Natural killer cell treated with Interleukin-12 subunit alpha and Interleukin-12 subunit beta and Interleukin-15 and Interleukin-18, amount 100 ng/mL, for 72 hours (primary cell): ENCODE measurements at places on chromosomes 6 and 20.

GRCh38 chr6:79377047-79377446 lies 142.6 kb upstream of the HMGN3 start:
- DNase-seq: no peak

DNA sequence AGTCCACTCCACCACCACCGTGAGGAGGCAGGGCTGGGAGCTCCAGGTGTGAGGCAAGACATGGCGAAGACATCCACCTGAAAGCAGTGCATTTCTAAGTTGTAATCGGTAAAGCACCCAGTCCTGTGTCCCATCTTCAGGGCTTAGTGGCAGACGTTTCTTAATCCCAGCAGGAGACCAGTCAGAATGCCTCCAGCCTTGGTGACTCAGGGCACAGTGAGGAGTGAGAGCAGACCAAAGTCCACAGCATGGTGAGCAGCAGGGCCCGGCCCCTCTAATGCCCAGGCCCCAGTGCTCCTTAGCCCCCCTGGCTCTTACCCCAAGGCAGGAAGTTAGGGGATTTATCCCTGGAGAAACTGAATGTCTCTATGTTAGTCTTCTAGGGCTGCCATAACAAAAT lies 183.9 kb downstream of the SYNDIG1 start:
- DNase-seq: no peak

DNA sequence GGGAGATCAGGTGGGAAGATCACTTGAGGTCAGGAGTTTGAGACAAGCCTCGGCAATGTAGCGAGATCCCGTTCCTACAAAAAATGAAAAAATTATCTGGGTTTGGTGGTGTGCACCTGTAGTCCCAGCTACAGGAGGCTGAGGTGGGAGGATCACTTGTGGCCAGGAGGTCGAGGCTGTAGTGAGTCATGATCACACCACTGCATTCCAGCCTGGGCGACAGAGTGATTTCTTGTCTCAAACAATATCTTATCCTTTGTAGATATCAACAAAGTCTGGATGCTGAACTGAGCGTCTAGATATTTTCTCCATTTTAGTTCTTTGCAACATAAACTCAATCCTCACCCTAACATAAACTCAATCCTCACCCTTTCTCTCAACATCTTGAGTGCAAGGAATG lies 197.6 kb downstream of the DTNBP1 start:
- DNase-seq: no peak

- no peak for DNase-seq
Measured at GRCh38 chr6:129451187-129451586, 258.8 kb downstream of the ARHGAP18 start.

DNA sequence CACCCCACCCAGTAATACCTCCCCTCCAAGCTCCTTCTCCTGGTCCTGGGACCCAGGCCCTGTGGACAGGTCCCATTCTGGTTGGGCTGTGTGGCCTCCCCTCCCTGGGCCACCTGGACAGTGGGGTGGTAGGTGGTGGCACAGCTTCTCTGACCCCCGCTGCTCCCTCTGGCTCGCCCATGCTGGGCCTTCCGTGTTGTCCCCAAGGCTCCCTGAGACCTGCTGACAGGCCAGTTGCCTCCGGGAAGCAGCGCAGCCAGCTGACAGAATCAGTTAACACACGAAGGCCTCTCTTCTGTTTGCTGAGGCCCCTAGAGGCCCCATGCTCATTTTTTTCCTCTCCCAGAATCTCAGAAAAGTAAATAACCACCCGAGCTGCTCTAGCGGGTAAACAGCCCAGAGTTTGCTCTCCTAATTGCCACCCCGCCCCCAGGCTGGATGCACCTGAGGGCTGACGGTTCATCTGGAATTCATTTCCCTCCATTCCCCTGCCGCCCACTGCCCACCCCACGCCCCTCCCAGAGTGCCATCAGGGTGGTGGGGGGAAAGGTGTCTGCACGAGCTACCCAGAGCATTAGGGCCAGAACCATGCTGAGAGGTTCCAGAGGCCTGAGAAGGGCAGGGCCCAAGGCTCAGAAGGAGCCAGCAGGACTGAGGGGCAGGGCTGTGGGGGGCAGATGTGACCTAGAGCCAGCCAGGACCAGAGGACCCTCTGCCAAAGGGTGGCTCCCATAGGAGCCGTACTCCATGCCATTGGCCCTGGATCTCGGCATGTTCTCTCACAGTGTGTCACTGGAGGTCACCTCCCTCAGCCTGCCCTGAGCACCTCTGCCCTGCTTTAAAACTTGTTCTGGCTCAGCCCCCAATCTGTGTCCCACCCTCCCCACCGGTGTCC lies 157.5 kb downstream of the GRM4 start:
- DNase-seq: no peak

DNA sequence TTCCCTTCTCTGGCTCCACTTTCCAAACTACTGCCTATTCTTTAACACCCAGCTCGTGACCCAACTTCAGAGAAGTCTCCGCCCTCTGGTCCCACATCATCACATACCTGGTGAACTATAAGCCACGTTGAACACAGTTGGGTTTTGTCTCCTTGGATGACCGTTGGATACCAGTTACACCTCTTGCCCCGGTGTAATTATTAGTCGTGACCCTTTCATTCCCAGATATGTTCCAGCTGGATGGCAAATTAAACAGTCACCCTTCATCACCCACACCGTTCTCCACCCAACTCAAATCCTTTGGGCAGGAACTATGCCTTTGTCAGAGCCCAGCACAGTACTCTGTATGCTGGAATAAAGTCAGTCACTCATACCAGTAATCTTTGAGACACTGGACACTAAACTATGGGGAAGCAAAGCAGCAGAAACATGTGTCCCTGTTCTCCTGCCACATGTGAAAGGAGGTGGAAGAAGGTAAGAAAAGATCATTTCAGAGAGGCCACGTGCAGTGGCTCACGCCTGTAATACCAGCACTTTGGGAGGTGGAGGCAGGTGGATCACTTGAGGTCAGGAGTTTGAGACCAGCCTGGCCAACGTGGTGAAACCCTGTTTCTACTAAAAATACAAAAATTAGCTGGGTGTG lies 22.5 kb downstream of the PLAGL2 start:
- no peak for DNase-seq

DNA sequence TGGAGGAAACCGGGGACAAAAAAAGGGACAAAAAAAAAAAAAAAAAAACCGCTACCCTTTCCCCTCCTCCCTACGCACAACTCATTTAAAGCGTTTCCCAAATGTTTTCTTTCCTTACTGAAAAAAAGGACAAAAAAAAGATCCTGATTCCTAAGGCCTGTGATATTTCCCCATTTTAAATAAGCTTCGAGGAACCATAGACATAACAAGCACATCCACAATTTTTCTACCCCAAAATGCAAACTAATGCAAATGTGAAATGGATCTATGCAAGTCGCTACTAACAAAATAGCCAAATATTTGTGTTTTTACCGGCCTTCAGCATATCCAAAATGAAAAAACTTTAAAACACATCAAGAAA lies 1.4 kb upstream of the ZNF217 start:
- no peak for DNase-seq

DNA sequence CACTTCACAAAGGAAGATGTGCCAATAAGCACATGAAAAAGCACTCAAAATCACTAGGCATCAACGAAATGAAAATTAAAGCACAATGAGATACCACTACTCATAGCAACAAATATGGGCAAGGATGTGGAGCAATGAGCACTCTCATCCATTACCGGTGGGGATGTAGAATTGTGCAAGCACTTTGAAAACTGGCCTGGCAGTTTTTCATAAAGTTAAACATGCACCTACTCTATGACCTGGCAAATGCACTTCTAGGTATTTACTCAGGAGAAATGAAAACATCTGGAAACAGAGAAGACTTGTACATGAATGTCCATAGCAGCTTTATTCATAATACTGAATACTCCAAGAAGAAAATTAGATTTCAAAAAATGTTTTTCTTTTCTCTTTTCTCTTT lies 34.1 kb upstream of the TMEM14A start:
- no peak for DNase-seq

- no peak for DNase-seq
Measured at GRCh38 chr6:108689272-108690161, 128.8 kb downstream of the FOXO3 start.

- DNase-seq: no peak
Measured at GRCh38 chr20:46681032-46681854, 8.0 kb downstream of the TP53RK start.

DNA sequence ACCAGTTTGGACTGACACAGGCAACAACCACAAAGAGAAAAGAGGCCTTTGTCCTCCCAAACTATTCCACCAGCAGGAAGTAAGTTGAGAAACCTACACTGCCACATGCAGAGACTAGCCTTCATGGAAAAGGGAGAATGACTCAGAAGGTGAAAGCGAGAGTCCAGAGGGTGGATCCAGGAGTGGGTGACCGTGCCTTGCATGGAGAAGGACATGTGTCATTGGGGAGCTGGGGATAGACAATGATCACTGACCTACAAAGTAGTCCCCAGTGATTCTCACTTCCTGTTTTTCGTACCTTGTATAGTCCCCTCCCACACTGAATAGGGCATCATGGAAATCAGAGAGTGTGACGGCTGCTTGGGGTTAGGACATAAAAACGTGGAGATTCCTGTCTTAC lies 91.9 kb downstream of the MYLK4 start:
- no peak for DNase-seq

DNA sequence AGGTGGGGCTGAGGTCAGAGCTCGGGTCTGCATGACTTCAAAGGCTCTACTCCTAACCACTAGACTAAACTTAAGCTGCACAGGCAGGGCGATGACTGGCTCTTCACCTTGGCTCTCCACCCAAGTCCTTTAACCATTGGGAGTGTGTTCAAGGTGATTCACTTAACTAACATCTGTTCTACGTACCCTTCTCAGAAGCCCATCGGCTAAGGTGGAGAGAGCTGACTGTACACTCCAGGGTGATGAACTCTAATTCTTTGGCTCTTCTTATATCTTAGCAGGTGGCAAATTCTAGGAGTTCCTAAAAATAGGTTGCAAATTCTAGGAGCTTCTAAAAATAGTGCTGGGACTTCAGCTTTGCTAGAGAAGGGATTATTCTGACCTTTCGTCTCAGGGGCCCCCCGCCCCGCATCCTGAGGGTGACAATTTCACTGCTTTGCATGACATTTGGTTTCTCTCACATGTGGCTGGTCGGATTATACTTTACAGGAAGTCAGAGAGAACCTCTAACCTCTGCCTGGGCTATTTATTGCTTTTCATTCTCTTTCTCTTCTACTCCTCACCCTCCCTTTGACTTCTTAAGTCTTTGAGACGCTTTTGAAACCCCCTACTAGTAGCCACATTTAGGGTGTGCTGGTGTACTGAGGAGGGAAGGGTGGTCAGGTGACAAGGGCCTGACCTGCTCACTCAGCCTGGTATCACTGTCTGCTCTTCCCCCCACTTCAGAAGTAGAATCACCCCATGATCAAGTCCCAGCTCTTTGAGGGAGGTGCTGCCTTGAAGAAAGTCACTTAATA lies 55.5 kb downstream of the PRDM1 start:
- no peak for DNase-seq

- DNase-seq: no peak
Measured at GRCh38 chr20:61683721-61684120, 382.0 kb downstream of the TAF4 start.

DNA sequence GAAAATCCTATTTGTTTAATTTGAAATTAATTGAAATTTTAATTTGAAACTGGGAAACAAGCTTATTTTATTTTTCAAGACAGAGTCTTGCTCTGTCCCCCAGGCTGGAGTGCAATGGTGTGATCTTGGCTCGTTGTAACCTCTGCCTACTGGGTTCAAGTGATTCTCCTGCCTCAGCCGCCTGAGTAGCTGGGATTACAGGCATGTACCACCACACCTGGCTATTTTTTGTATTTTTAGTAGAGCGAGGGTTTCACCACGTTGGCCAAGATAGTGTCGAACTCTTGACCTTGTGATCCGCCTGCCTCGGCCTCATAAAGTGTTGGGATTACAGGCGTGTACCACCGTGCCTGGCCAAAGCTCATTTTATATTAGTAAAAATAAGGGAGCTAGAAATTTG lies 4.2 kb downstream of the SRSF3 start:
- DNase-seq: no peak

DNA sequence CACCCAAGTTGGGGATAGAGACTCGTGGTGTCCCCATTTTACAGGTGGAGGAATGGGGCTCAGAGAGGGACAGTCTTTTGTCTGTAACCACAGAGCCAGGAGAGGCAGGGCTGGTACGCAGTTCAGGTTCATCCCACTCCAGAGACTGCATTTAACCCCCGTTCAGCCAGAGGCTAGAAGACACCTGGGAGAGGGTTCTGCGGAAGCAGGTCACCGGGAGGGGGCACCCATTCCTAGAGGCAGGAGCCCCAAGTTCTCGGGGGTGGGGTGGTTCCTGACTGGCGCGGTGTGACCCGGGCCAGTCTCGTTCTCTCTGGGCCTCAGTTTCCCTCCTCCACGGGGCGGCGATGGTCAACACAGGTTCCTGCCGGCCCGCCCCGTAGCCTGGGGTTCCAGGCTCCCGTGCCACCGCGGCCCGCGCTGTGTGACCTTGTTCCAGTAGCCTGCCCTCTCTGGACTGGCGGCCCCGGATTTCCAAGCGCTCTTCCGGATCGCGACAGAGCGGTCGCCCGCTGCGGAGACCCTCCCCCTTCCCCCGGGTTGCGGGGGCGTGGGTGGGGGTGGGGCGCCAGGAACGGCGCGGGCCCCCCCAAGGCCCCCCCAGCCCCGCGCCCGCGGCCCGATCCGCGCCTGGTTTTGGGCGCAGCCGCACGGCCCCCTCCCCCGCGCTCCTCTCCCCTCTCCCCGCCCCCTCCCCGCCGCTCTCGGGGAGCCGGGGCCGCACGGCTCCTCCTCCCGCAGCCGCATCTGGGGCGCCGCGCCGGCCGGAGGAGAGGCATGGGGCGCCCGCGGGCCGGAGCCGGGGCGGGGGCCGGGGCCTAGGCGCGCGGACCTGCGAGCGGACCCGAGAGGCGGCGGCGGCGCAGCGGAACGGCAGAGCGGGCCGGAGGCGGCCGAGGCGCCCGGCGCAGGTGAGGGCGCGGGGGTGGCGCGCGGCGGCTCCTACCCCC lies at the start of gene DLGAP4:
TSS of gene DLGAP4 (plus strand) at position 738 of the 950 bp plus-strand sequence. CDS start 125,379 bp downstream, outside the sequence.
- DNase-seq: no peak

- no peak for DNase-seq
Measured at GRCh38 chr6:1392813-1393640, 3.7 kb downstream of the FOXF2 start.

- DNase-seq: peak; percentile 65
Measured at GRCh38 chr6:96907498-96907897, 9.8 kb upstream of the NDUFAF4 start.

- no peak for DNase-seq
Measured at GRCh38 chr6:134345789-134346188, 27.9 kb upstream of the SGK1 start.

GRCh38 chr6:118931436-118931835 lies 3.5 kb downstream of the MCM9 start:
- no peak for DNase-seq

DNA sequence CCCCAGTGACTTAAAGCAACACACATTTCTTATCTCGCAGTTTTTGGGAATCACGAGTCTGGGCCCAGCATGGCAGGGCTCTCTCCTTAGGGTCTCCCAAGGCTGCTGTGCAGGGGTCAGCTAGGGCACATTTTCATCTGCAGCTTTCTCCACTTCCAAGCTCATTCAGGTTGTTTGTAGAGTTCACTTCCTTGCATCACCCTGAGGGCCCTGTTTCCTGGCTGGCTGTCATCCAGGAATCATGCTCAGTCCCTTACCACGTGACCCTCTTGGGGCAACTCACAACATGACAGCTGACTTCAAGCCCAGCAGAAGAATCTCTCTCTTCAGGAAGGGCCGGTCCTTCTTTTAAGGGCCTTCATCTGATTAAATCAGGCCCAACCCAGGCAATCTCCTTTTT lies 21.3 kb downstream of the SNAP25 start:
- DNase-seq: no peak
